K562 (cell line): ENCODE measurements at places on chromosomes 2 and 18.
A peak's percentile ranks its signal among the peaks of the same experiment; 100 is the strongest.

DNA sequence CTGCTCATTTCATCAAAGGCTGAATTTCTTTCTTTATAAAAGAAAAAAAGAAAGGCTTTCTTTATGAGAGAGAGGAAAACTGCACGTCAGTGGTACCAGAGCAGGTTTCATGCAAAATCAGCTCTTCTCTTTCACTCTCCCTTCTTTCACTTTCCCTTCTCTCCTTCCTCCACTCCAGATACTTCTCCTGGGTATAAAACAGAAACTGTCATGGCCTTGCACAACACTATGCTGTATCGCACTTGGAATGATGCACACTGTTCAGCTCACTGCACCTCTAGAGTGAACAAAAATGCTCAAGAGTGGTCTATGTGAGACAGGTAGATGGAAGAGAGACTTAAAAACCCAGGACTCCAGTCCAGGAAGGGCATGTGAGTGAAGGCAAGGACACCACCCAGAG lies 73.8 kb downstream of the KLF7 start:
- no peak for DNase-seq

- no peak for DNase-seq
These were observed 25.9 kb downstream of the PECR start for GRCh38 chr2:216055680-216056079.

- DNase-seq, result peak; percentile 58
These were observed 3.8 kb downstream of the KCNE4 start for GRCh38 chr2:223055836-223056235.

DNA sequence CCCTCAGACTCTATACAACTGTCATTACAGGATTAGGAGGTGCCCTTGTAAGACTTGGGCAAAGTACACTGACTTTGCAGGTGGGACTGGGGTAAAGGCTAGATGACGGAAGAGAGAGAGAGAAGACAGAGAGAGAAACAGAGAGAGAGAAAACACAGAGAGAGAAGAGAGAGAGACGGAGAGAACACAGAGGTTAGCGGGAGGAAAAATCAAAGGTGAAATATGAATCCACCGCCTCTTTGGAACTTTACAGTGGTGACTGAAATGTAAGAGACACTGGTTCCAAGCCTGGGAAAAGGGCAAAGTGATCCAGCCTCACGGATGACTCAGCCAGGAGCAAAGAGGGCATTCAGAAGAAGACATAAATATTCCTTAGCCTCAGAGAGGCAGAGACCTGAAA lies 25.1 kb upstream of the CAB39 start:
- no peak for DNase-seq

- no peak for DNase-seq
These were observed 60.9 kb upstream of the CYRIA start for GRCh38 chr2:16726577-16726976.

DNA sequence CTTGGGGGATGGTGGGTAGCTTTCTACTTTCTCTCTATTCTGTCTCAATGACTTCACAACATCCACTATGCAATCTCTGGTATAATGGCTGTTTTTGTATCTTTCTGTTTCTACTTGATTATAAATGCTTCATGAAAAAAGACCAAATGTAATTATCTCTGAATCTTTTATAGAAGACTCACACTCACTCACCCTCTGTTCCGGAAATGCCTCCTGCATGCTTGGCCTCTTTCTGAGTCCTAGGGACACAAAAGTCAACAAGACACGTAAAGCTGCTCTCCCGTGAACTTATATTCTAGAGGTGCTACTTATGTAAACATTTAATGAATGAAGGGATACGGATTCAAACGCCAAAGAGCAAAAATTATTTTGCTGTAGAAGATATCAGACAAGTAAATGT lies 502.2 kb upstream of the SOX11 start:
- no peak for DNase-seq

GRCh38 chr2:209425471-209426071 lies 1.7 kb downstream of the MAP2 start:
- DNase-seq, result no peak

DNA sequence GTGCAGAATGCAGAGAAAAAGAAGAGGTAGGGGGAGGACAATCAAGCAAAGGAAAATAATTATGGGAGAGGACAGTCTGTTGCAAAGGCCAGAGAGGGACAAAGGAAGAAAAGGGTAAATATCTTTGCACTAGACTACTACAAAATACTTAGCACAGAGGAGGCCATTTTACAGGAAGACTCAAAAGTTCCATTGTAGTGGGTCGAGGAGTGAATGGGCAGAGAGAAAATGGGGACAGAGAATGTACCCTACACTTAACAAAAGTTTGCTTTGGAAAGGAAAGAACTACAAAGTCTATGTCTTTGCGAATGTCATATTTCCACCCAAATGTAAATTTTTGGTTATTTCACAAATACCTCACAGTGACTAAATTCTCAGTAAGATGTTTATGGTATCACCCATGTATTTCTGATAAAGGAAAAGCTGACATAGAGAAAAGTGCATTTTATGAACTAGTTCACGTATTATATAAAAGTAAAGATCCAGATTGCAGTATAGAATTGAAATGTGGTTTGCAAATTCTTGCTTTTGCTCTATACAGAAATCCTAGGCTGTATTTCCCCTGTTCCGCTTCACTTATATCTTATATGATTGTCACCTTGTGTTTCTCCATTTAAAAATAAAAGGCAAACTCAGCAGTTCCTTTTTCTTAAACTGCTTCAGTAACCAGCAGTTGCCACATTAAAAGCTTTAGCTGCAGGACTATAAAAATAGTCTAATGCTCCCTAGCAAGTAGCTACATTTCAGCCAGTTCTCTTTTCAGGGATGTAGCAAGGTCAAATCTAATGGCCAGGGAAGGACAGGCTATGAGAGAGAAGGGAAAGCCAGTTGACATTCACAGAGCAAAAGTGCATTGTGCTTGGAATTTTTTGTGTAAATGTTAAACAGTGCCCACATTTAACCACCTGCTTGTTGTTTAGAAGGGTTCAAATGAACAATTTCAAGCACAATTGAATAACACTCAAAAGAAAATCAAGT lies 79.7 kb upstream of the CYTIP start:
- no peak for DNase-seq
